Progenitor cell of endocrine pancreas (in vitro differentiated cells): ENCODE measurements at places on chromosomes 11 and 22. TPM values are rescaled to one million over a fixed set of nuclear protein-coding genes. Genes with fewer than 3 reads are reported as not detected.

The TCIRG1 gene
- 33.6 and 35.5 TPM in 2 replicates for total RNA-seq

The CRYBB1 gene
- total RNA-seq, result not detected in 2 replicates

The POTEH gene
- total RNA-seq, result not detected in 2 replicates

The LMO2 gene
- total RNA-seq, result 0.36 and 0.55 TPM in 2 replicates

The E2F8 gene
- 9.2 and 9.4 TPM in 2 replicates for total RNA-seq

The CAPN1 gene
- total RNA-seq, result 239 and 245 TPM in 2 replicates

The TRIM34 gene
- 2.0 TPM in 2 replicates for total RNA-seq

The KCNE3 gene
- 1.0 and 1.9 TPM in 2 replicates for total RNA-seq

GRCh38 chr11:120494595-120494994 is 17.0 kb upstream of the GRIK4 start:
- DNase-seq, result no peak
- no peaks in the 10 kb centered on the region for H3K36me3 ChIP-seq
- H3K4me1 ChIP-seq, result peaks cover 28% of the 10 kb centered on the region
- H3K27me3 ChIP-seq, result no peaks in the 10 kb centered on the region
- no peak overlapping the region for H3K4me3 ChIP-seq
- no peak overlapping the region for H3K27ac ChIP-seq

GRCh38 chr22:38246046-38246658 is 26.7 kb downstream of the TMEM184B start:
- H3K27ac ChIP-seq, result no peak overlapping the region
- H3K27me3 ChIP-seq, result no peaks in the 10 kb centered on the region
- no peak overlapping the region for H3K4me3 ChIP-seq
- peaks cover 16% of the 10 kb centered on the region for H3K4me1 ChIP-seq

DNA sequence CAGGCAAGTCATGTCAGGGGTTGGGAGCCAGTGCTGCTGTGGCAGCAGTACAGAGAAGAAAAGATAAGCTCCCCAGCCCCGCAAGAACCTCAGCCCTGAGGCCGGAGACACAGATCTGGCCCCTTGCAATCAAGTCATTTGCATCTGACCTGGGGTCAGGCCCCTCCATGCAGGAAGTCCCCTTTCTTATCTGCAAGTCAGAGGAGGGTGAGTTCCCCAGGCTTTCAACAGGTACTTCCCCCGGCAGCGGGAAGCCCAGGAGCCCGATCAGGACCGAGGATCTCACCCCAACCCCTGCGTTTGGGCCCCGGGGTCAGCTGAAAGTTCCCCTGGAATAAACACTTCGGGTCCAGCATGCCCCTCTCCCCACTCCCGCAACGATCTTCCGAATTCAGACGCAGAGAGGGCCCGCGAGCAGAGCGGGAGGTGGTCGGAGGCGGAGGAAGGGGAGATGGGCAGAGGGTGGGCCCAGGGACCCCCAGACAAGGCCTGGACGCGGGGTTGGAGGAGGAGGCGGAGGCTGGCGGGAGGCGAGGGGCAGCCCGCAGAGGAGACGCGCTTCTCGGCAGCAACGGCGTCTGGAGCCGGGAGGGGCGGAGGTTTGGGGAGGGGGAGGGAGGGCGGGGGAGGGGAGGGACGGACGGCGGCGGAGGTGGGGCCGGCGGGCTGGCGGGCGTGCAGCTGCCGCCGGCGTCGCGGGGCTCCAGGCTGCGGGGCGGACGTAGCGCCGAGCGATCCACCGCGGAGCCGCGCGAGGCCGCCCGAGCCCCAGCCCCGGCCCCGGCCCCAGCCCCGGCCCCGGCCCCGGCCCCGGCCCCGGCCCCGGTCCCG is at the start of gene TSPAN18:
Gene TSPAN18, plus strand, starts transcription at position 680 of the 831 bp plus-strand sequence. CDS start 179,455 bp downstream, outside the sequence.
- peak within 1 kb of the TSS; percentile 82 for H3K4me3 ChIP-seq
- peaks cover 23% of the 10 kb centered on the region for H3K4me1 ChIP-seq
- H3K27ac ChIP-seq, result peak within 1 kb of the TSS; percentile 91
- DNase-seq, result no peak
- H3K36me3 ChIP-seq, result no peaks in the 10 kb centered on the region

DNA sequence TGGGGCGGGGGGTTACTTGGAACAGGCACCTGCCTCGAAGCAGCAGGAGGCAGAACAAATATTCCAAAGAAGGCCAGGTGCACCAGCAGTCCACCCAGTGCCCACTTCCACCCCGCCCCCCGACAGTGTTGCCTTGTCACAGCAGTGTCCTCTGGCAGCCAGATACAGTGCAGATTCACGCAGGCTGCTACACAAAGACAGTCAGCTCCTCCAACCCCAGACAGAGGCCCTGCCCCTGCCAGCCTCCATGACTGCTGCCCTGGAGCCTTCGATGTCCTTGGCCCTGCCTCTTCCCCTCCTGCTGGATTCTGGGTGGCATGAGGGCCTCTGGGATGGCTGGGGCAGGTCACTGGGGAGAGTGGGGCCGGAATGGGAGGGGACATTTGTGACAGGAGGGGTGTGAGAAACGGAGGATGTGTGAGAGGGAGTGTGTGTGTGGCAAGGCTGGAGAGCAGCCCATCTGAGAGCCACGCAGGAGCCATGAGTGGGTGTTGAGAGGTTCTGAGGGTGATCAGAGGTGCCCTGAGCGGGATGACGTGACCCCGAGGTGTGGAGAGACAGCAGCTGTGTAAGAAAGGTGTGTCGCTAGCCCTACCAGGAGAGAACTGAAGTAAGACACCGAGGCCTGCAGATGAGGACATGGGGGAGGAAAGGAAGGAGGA is 173.7 kb downstream of the CEP164 start:
- no peak overlapping the region for H3K27ac ChIP-seq
- no peak for DNase-seq
- no peaks in the 10 kb centered on the region for H3K36me3 ChIP-seq

- H3K27ac ChIP-seq, result no peak overlapping the region
- peaks cover 2% of the 10 kb centered on the region for H3K36me3 ChIP-seq
- H3K4me1 ChIP-seq, result no peaks in the 10 kb centered on the region
- H3K27me3 ChIP-seq, result no peaks in the 10 kb centered on the region
These were observed 19.0 kb downstream of the EIF1AD start for GRCh38 chr11:65982824-65983588.

GRCh38 chr11:132447761-132448160 is 1077.3 kb downstream of the NTM start:
- no peak for DNase-seq
- no peak overlapping the region for H3K27ac ChIP-seq
- H3K4me3 ChIP-seq, result no peak overlapping the region
- peaks cover 12% of the 10 kb centered on the region for H3K4me1 ChIP-seq
- no peaks in the 10 kb centered on the region for H3K36me3 ChIP-seq

DNA sequence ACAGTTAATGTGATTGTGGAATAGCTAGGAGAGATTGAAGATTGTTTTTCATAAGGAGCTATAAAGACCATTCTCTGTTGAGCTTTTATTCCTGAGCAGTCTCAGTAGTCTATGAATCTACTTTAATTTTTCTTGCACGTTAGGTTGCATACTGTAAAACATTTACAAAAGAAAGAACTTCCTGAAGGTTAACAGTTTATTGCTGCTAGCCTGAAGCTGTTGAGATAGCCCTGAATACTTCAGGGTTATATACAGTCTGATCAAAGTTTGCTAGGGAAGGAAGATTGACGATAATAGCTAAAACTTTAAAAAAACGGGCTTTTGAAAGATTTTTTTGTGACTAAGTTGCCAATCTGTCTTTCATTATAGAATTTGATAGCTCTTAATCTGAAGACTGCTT is 64.8 kb downstream of the PPP6R3 start:
- H3K27ac ChIP-seq, result no peak overlapping the region
- no peak overlapping the region for H3K4me3 ChIP-seq
- no peak for DNase-seq

GRCh38 chr11:25734591-25735211 is 597.2 kb upstream of the ANO3 start:
- H3K4me3 ChIP-seq, result no peak overlapping the region
- no peak for DNase-seq
- H3K27me3 ChIP-seq, result no peaks in the 10 kb centered on the region

GRCh38 chr11:95367726-95368125 is 136.7 kb upstream of the SESN3 start:
- peaks cover 29% of the 10 kb centered on the region for H3K4me1 ChIP-seq
- H3K36me3 ChIP-seq, result no peaks in the 10 kb centered on the region
- no peak overlapping the region for H3K4me3 ChIP-seq
- H3K27ac ChIP-seq, result no peak overlapping the region

DNA sequence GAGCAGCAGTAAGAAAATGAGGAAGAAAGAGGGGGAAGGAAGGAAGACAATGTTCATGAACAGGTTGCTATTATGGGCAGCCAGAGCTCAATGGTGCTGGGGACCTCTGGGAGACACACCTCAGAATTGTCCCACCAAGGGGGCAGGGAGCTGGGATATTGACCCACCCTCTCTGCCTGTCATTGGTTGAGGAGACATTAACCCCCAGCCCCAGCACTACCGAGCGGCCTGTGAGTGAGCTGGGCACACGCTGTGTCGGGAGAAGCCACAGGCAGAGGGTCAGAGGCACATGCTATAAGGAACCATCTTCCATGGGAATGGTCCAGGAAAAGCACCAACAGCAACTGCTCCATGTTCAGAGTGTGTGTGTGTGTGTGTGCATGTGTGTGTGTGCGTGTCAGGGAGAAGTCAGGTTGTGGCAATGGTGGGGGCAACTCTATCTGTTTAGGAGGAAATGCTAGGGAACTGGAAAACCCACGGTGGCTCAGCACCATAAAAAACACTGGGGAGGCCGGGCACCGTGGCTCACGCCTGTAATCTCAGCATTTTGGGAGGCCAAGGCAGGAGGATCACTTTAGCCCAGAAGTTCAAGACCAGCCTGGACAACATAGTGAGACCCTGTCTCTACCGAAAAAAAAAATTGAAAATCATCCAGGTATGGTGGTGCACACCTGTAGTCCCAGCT is 49.2 kb downstream of the CD6 start:
- peaks cover 50% of the 10 kb centered on the region for H3K27me3 ChIP-seq
- H3K27ac ChIP-seq, result peak overlapping the region; percentile 22
- no peak for DNase-seq
- no peak overlapping the region for H3K4me3 ChIP-seq
- no peaks in the 10 kb centered on the region for H3K36me3 ChIP-seq
- peaks cover 16% of the 10 kb centered on the region for H3K4me1 ChIP-seq

DNA sequence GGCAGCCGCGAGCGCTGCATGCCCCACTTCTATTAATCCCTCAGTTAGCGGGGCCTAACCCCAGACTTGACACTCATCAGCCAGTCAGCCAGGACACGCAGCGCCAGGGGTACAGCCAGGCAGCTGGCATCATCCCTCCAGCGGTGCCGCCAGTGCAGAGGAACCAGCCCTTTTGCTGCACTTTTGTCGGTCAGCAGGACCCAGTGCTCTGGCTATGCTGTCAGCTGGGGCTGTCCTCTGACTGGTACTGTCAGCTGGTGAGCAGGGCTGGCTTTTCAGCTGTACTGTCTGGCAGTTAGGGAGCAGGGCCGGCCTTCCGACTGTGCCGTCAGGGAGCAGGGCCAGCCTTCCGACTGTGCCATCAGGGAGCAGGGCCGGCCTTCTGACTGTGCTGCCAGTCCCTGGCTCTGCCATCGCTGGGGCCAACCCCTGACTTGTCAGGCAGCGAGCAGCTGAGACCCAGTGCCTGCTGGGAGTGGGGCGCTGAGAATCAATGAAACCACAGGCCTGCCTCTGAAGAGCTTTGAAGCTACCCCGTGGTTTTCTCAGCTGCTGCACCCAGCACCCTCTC is 115.4 kb downstream of the KIAA1671 start:
- peaks cover 8% of the 10 kb centered on the region for H3K36me3 ChIP-seq
- H3K27me3 ChIP-seq, result no peaks in the 10 kb centered on the region
- DNase-seq, result no peak
- peak overlapping the region; percentile 71 for H3K27ac ChIP-seq
- no peak overlapping the region for H3K4me3 ChIP-seq
- H3K4me1 ChIP-seq, result peaks cover 2% of the 10 kb centered on the region

DNA sequence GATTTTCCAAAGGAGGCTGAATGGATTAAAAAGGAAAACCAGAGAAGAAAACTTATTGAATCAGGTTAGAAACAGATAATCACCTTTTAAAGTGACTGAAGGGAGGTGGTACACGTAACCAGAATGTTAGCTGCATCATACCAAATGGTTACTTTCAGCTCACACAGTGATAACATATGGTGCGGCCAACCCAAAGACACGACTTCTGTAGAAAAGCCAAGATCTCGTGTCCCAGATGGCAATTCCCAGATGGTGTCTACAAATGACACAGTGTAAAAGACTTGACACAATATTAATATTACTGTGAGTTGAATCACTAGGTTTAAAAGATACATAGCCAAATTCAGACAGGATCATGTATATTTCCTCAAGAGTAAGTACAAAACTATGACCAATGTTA is 5.2 kb downstream of the PPP2R1B start:
- peaks cover 44% of the 10 kb centered on the region for H3K36me3 ChIP-seq
- H3K4me1 ChIP-seq, result peaks cover 34% of the 10 kb centered on the region
- H3K27me3 ChIP-seq, result no peaks in the 10 kb centered on the region

DNA sequence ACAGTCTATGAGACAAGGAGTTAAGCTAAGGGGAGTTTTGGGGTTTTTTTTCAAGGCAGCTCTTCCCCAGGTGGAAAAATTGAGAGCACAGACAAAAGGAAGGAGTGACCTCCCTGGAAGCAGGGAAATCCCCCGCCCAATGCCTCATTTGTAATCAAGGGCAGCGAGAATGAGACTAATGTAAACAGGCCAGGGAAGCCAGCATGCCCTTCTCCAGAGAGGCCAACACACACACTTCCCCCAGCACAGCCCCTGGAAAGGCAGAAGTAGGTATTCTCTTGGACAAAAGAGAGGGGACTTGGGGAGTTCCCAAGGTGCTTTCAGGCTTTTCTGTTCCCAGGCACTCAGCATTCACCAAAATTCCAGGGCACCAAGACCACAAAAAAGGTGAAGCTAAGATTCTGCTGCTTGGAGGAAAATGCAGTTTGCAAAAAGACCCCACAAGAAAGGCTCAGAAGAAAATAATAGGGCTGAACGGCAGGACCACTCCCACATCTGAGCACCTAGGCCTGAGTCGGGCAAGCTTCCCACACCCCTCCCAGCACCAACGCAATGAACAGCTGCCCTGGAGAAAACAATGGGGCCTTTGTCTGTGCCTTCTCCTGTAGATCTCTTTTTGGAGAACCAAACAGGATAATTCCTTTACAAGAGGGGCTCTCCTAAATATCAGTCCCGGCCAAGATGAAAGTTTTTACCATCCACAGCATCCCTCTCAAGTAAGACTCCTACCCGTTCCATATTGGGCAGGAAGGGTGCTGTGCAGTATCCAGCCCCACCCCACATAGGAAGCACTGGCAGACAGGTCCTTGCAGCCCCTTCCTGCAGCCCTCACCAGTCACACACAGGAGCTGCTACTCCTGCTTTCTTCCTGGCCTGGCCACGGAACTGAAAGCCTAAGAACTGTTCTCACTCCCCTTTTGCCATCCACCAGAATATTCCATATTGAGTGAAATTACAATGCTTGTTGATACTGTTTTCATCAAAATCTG is 70.7 kb upstream of the AKIP1 start:
- H3K27ac ChIP-seq, result peak overlapping the region; percentile 98
- peaks cover 5% of the 10 kb centered on the region for H3K36me3 ChIP-seq
- peaks cover 40% of the 10 kb centered on the region for H3K4me1 ChIP-seq
- no peaks in the 10 kb centered on the region for H3K27me3 ChIP-seq
- peak overlapping the region; percentile 22 for H3K4me3 ChIP-seq

- H3K36me3 ChIP-seq, result no peaks in the 10 kb centered on the region
- no peak for DNase-seq
- H3K4me3 ChIP-seq, result no peak overlapping the region
These were observed 14.6 kb upstream of the STK33 start for GRCh38 chr11:8608652-8609051.

- no peak overlapping the region for H3K27ac ChIP-seq
- H3K27me3 ChIP-seq, result peaks cover 70% of the 10 kb centered on the region
- no peaks in the 10 kb centered on the region for H3K36me3 ChIP-seq
- H3K4me1 ChIP-seq, result no peaks in the 10 kb centered on the region
- peak overlapping the region; percentile 68 for H3K4me3 ChIP-seq
These were observed 1.0 kb downstream of the SYT9 start for GRCh38 chr11:7252683-7253213.

- H3K4me3 ChIP-seq, result no peak overlapping the region
- H3K4me1 ChIP-seq, result peaks cover 6% of the 10 kb centered on the region
- no peaks in the 10 kb centered on the region for H3K36me3 ChIP-seq
- no peak for DNase-seq
- H3K27ac ChIP-seq, result no peak overlapping the region
These were observed 8.0 kb downstream of the POU2AF1 start for GRCh38 chr11:111370902-111371578.
